ENCODE measurements at places on chromosomes 3 and 15.

DNA sequence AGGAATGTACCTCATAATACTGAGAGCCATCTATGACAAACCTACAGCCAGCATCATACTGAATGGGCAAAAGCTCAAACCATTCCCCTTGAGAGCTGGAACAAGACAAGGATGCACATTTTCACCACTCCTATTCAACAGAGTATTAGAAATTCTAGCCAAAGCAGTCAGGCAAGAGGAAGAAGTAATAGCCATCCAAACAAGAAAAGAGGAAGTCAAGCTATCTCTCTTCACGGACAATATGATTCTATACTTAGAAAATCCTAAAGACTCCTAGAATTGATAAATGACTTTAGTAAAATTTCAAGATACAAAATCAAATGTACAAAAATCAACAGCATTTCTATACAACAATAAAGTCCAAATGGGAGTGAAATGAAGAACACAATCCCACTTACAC lies 30.2 kb downstream of the OCA2 start:
- no peak for DNase-seq

GRCh38 chr3:143821862-143822261 lies 26.4 kb downstream of the SLC9A9 start:
- no peak for DNase-seq

DNA sequence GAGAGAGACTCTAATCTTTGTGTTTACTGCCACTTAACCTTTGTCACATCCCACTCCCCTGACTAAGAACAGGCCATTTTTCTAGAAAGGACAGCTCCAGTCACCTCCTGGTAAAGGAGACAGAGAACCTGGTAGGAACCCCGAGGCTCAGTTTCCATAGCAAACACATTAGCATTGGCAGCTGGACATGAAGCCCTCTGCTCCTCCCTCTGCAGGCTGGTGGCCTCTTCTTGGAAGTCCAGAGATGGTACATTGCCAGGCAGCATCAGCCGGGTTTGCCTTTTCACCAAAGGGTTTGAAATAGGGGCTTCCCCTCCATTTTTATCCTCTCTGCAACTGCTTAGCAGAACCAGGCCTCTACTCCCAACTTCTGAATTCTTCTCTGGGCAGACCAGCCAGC lies 213.4 kb upstream of the SEMA6D start:
- no peak for DNase-seq

DNA sequence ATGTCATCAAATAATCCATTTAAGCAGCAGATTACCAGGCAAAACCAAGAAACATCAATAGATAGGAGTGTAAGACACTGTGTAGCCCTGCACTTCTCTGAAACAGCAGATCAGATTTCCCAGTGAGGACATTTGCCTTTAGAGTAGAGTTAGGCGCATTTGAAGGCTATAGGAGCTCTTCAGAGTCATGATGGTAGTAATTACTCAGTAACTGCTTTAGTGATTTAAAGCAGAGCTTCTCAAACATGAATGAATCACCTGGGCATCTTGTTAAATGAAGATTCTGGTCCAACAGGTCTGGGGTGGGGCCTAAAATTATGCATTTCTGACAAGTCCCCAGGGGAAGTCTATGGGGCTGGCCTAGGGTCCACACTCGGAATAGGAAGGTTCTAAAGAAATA lies 36.9 kb downstream of the THRB start:
- DNase-seq, result no peak

DNA sequence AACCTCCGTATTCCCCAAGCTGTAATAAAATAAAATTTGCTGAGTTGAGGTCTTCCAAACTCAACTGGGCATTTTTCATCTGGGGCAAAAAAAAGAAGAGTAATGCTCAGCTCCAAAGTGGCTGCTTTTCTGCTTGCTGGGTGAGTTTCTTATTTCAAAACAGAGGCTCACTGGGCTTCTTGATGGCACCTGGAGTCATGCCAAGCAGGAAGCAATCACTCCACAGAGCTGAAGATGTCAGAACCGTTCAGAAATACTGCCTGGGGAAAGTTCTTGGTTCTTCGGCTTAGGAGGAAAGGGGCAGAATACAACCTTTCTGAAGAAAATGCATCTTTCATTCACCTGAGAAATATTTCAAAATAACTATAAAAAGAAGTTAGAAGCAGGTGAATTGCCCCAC lies 4.1 kb downstream of the CCR9 start:
- DNase-seq, result no peak
